Cerebellum (tissue), 4 donors: ENCODE measurements at places on chromosomes 1 and 21.
A peak's percentile ranks its signal among the peaks of the same experiment; 100 is the strongest.

GRCh38 chr1:72394457-72394856, 112.1 kb upstream of the NEGR1 start:
- no peak for DNase-seq

DNA sequence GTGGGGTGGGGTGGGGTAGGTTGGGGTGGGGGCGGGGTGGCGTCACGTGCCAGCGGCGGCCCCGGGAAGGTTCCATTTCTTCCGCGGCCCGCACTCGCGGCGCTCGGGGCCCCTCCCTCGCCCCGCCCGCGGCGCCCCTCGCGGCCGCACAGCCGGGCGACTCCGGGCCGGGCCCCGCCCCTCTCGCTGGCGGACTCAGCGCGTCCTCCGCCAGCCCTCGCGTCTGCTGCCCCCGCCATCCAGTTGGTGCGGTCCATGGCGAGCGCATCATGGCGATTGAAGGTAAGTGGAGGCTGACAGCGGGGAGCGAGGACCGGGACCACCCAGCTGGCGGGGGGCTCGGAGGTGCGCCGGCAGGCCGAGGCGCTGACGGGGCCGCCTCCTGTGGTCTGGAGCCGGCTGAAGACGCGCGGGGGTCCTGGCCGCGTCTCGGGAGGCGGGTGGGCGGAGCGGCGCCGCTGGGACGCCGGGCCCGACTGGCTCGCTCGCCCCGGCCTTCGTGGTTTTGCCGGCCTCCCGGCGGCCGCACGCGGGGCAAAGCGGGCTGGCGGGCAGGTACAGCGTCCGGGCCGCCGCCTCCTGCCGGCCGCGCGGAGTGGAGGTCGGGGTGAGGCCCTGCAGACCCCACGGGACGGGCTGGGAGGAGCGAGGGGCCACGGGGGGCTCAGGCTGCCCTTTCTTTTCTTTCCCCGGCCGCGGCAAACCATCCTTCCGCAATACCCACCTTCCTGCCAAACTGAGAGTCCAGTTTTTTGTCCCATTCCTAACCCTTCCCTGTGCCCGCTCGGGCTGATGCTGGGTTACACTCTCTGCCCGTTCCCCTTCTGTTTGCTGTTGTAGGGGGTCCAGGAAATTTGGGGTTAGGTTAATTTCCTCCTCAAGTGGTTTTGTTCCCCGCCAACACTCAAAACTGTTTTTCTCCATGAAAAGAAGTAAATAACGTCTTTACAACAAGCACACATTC, at the start of gene SYT14:
TSS of gene SYT14 (plus strand) at position 222 of the 964 bp plus-strand sequence. CDS start at position 270, 48 bp downstream.
- DNase-seq: peak; percentile 85

DNA sequence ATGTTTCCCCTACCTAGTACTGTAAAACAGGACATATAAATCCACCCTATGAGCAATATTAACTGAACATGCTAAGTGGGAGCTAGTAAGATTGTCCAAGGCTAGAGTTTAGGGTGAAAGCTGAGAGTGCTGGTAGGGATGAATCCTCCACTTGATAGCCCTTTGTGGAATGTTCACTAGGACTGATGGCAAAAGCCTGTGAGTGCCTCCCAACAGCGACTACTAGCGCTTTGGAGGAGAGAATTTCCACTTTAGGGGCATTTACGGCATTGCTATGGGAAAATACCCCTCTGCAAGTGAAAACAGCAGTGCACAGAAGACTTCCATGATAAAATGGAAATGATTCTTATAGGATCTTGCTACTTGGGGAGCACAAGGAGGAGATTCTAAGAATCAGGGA, 35.9 kb downstream of the CFHR5 start:
- no peak for DNase-seq

DNA sequence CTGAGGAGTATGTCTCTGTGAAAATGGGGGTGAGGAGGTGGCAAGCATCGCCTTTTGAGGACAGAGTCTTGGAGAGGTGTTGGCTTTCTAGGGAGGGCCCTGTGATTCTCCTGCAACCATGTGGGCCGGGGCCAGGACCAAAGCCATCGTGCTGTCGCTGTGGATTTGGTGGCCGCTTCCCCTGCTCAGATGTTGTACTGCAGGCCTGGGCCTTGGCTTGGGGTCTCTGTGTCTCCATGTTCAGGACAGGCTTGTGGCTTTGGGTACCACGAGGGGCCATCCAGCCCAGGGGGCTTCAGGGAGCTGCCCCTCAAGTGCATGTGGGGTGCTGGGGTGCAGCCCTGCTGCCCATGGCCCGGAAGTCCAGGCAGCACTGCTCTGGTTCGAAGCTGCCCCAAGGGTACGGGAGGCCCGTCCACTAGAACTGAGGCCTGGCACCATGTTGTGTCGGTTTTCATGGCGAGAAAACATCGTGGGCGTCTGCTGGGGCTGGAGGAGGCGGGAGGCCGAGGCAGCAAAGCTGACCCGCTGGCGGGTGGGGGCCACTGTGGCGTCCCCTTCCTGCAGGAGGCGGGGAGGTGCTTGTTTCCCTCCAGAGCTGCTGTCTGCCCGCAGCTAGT, 55.4 kb downstream of the SKI start:
- DNase-seq: no peak

GRCh38 chr1:58933599-58933926, 149.7 kb upstream of the JUN start:
- DNase-seq: no peak

GRCh38 chr1:64663668-64664067, 81.2 kb upstream of the RAVER2 start:
- DNase-seq: no peak

DNA sequence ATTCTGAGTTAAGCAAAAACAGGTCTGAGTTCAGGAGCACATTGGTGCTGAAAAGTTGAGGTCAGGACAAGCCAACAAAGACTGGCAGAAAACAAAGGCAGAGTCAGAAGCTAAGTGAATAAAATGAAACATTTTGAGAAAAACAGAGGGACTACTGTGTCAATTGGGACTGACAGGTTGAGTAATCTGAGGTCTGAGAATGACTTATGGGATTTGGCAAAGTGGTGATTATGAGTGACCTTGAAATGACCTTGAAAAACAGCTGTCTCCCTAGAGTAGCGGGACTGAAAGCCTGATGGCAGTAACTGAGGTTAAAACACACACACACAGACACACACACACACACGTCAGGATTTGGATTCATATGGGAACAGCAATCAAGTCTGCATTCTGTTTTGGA, 8.8 kb upstream of the COG2 start:
- DNase-seq: no peak

- DNase-seq: no peak
Measured at GRCh38 chr1:99669821-99670220, 23.9 kb downstream of the PALMD start.

DNA sequence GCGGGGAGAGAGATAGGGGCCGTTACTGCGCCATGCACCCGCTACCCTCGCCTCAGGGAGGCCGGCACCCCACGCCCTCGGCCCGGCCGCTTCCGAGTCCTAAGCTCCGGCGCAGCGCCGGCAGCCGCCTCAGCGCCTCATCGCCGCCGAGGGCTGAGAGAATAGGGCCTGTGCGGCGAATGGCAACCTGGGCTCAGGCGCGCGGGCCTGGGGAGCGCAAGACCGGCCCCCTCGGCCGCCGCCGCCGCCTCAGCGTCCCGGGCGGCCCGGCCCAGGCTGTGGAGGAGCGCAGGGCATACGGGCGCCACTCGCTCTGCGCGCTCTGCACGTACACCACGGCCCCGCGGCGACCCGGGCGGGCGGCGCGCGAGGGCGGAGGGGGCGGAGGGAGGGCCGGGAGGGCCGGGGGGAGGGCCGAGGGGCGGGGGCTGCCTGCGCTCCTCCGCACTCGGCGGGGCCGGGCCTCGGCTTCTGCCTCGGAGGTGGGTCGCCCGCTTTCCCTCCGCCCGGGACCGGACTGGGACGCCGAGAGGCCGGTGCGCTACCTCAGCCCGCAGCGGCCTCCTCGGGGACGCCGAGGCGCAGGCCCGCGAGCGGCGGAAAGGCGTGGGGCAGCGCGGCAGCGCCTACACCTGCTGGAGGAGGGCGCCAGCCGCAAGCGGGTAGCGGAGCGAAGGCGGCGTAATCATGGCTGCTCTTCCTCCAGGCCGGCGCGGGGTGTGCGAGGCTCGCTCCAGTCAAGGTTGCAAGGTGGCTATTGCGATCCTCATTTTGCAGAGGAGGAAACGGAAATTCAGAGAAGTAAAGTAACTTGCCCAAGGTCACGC, at the start of gene EGLN1:
TSS of gene EGLN1 (minus strand) at position 317 of the 827 bp plus-strand sequence. CDS start 399 bp downstream, outside the sequence.
- DNase-seq: peak; percentile 89

GRCh38 chr1:54017979-54018378, at the start of gene LDLRAD1:
LDLRAD1 (minus strand) TSS chr1:54018186; CDS start chr1:54018112, 74 bp downstream.
- DNase-seq: no peak

DNA sequence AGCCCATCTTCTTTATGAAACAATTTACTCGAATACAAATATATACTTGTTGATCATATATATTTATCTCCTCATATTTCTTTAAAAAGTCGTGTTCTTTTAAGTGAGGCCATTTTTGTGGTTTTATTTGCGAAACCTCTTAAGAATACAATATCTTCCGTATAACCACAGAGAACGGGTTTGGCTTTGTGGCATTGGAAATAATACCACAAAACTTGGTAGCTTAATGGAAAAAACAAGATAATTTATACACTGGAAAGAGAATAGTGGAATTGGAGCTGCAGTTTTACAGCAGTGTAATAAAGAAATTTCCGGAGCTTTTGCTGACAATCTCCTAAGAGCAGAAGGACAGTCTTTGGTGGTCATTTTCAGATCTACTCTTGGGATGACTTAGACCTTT, 29.4 kb downstream of the PTGFR start:
- no peak for DNase-seq

GRCh38 chr1:38730511-38731397, 128.8 kb downstream of the RRAGC start:
- DNase-seq: no peak

DNA sequence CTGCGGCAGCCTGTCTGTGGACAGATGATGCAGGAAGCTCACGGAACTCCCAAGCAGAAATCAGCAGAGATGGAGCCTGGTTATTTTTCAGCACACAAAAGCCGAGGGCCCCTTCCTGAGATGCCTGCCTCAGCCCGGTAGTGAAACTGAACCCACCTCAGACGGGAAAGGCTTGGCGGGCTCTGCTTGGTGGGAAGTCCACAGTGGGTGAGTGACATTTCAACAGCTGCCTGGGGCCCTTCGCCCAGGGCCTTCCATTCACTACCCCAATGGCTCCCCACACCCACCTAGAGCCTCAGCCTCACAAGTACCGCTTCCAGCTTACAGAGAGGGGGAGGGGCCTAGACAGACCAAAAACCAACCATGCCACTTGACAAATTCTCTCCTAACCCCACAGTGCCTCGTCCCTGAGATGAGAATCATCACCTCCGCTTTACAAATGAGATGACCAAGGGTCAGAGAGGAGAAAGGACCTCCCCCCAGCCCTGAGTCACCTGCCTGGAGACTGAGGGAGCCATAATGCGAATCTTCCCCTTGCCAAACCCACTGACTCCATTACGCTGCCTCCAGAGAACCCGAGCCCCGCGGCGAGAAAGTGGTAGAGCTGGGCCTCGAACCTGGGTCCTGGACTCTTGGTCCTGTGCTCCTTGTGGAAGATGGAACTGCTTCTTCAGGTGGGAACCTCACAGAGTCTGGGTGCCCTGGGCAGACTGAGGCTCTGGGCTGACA, 3.4 kb upstream of the ECE1 start:
- DNase-seq: no peak

DNA sequence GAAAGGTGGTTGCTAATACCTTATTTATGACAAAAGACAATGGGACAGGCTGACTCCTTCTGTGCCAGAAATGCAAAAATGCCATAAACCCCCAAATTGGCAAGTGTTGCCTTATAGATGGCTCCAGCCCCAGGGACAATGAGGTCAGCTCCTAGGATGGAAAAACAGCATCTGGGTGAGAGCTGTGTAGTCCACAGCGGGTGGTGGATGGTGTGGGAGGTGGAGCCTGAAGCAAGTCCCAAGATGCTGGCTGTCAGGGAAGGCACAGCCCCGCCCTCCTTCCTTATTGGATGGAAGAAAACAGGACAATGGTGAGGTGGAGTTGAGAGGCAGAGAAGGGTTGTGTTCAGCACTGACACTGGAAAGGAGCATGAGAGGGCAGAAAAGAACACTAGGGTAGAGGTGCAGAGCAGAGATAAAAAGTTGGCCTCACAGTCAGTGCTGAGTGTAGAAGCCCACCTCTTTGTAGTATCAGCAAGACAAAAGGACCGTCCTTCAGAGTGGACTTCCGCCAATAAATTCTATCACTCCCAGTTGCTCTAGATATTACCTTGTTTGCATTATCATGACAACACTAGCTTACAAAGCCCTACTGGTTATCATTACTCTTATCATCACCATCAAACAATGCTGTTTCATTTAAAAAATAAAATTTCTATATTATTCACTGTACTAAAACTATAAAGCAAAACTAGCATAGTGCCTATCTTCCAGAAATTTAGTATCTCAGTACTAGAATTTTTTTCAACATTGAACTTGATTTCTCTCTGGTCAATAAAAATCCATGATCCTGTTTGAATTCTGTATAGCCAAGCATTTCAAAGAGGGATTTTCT, 3.7 kb upstream of the SDE2 start:
- DNase-seq: peak; percentile 61

GRCh38 chr21:34020005-34020847, 53.2 kb upstream of the MRPS6 start:
- DNase-seq: peak; percentile 56

DNA sequence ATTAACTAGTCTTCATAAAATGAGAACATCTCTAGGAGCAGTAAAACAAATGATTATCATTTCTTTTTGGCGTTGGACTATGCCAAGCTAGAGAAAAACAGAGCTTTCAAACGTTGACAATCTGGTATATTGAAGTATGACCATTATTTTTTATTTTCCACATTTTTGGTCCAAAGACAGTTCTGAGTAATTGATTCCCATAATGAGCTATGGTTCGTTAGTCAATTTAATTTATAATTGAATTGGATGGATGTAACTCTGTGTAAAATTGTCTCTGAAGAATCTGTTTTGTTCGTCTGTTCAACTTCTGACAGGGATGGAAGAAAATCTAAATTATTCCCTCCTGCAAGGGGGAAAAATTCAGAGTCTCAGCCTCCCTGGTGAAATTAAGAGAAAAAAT, 234.5 kb downstream of the LMO4 start:
- DNase-seq: no peak

GRCh38 chr1:145936247-145936646, 9.0 kb upstream of the RBM8A start:
- DNase-seq: no peak

GRCh38 chr1:226696547-226696946, 42.5 kb downstream of the ITPKB start:
- no peak for DNase-seq

- DNase-seq: no peak
Measured at GRCh38 chr1:55049271-55049913, 10.0 kb downstream of the PCSK9 start.

GRCh38 chr1:198462365-198463019, 78.0 kb downstream of the ATP6V1G3 start:
- DNase-seq: no peak

DNA sequence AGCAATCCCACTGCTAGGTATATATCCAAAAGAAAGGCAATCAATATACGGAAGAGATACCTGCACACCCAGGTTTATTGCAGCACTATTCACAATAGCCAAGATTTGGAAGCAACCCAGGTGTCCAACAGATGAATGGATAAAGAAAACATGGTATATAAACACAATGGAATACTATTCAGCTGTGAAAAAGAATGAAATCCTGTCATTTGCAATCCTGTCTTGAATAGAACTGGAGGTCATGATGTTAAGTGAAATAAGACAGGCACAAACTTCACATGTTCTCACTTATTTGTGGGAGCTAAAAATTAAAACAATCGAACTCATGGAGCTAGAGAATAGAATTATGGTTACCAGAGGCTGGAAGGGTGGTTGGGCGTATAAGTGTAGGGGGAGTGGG, 101.0 kb downstream of the OSBPL9 start:
- no peak for DNase-seq
